ENCODE measurements at places on chromosomes 6 and 20. TPM values are rescaled to one million over a fixed set of nuclear protein-coding genes. Genes with fewer than 3 reads are reported as not detected.

The MCCD1 gene
- total RNA-seq, result not detected

The IMPG1 gene
- total RNA-seq, result not detected

The SMIM29 gene
- total RNA-seq, result 79.9 TPM

The ASIP gene
- total RNA-seq, result not detected

The MUC21 gene
- total RNA-seq, result not detected

The RPS6KA2 gene
- total RNA-seq, result 7.3 TPM

The RNF114 gene
- total RNA-seq, result 240 TPM

The SLC25A27 gene
- total RNA-seq, result 1.8 TPM

The PPDPF gene
- total RNA-seq, result 140 TPM

The BANF2 gene
- not detected for total RNA-seq

The TTK gene
- total RNA-seq, result 146 TPM

The GATA5 gene
- not detected for total RNA-seq

The FKBP1C gene
- total RNA-seq, result 1.7 TPM

The IPCEF1 gene
- total RNA-seq, result under 0.01 TPM

The GRIK2 gene
- total RNA-seq, result 0.88 TPM

The RPS18 gene
- total RNA-seq, result 3,442 TPM

The TMEM63B gene
- total RNA-seq, result 20.8 TPM

The SSTR4 gene
- not detected for total RNA-seq

The PLCB1 gene
- total RNA-seq, result 18.1 TPM

The CD164 gene
- 274 TPM for total RNA-seq

The MUC22 gene
- not detected for total RNA-seq

The KCNQ5 gene
- not detected for total RNA-seq

The NKAIN4 gene
- not detected for total RNA-seq

The C6orf58 gene
- total RNA-seq, result not detected

The LPA gene
- total RNA-seq, result not detected

The MYLIP gene
- 8.3 TPM for total RNA-seq

The GFRAL gene
- not detected for total RNA-seq

The ARMC12 gene
- total RNA-seq, result not detected

The CRYBG1 gene
- total RNA-seq, result 74.4 TPM

The KIF6 gene
- total RNA-seq, result 2.6 TPM

The SAMD3 gene
- total RNA-seq, result 0.96 TPM

The GJA1 gene
- 20.7 TPM for total RNA-seq

The IER3 gene
- 377 TPM for total RNA-seq

The CALHM5 gene
- 4.1 TPM for total RNA-seq

The PRR18 gene
- not detected for total RNA-seq

The PPP1R14C gene
- not detected for total RNA-seq

The RAD21L1 gene
- 0.98 TPM for total RNA-seq

The METTL24 gene
- not detected for total RNA-seq

The ENPP5 gene
- total RNA-seq, result 0.12 TPM

The DOP1A gene
- total RNA-seq, result 9.2 TPM

The DCDC2 gene
- not detected for total RNA-seq

The PNLDC1 gene
- not detected for total RNA-seq

The BCAS1 gene
- not detected for total RNA-seq
